ENCODE measurements at places on chromosomes 7 and 10.

DNA sequence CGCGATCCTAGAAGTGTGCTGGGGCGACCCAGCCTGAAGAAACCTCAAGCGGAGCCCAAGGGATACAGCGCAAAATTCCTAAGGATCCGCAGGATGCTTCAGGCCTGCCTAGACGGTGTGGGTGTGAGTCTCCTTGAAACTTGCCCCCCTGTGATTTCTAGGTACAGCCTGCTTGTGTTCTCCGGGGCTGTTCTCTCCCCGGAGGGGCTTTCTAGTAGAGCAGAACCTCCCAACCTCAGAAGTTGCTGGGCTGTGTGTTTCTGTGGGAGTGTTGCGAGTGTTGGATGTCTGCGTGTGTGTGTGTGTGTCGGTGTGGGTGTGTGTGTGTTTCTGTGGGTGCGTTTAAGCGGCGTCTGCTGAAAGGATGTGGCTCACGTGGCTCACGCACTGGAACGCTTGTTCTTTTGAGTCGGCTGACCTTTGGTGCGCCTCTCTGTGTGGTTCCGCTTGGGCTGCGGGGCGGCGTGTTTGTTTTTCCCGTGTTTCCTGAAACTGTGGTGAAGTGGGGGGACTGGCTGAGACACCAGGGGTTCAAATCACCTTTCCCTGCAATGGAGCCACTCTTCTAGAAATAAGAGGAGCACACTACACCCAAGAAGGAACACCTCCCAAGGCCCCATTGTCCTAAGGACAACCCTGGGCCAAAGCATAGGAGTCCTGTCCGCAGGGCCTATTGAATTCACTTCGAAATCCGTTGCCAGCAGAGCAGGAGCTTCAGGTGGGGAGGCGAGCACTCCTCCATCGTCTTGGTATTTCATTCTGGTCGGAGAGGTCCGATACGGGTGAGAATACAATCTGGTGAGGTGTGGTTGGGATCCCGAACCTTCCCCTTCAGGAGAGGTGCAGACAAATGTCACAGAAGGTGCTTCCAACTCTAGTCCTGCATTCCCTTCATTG, 25.1 kb upstream of the ZNF273 start:
- DNase-seq, result no peak

GRCh38 chr10:100826661-100826982, 81.2 kb downstream of the PAX2 start:
- no peak for DNase-seq

DNA sequence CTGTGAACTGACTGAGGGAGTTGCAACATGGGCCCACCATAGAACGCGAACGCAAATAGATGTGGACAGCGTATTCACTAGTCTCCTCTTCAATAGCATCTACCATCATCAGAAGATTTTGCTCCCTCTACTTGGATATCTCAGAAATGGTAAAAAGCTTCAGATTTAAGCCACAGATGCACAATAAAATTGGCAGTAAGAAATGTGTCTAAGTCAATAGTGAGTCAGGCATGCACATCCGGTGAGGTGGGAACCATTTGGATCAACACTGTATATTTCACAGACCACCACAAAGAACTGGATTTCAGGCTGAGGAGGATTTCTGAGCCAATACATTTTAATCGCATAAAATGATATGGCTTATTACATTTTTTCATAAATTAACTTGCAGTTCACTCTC, 111.5 kb upstream of the ADAM12 start:
- DNase-seq, result no peak

- peak; percentile 67 for DNase-seq
Measured at GRCh38 chr10:34584164-34584563, 230.9 kb downstream of the PARD3 start.

GRCh38 chr10:53135213-53135896, 362.8 kb upstream of the MBL2 start:
- no peak for DNase-seq

DNA sequence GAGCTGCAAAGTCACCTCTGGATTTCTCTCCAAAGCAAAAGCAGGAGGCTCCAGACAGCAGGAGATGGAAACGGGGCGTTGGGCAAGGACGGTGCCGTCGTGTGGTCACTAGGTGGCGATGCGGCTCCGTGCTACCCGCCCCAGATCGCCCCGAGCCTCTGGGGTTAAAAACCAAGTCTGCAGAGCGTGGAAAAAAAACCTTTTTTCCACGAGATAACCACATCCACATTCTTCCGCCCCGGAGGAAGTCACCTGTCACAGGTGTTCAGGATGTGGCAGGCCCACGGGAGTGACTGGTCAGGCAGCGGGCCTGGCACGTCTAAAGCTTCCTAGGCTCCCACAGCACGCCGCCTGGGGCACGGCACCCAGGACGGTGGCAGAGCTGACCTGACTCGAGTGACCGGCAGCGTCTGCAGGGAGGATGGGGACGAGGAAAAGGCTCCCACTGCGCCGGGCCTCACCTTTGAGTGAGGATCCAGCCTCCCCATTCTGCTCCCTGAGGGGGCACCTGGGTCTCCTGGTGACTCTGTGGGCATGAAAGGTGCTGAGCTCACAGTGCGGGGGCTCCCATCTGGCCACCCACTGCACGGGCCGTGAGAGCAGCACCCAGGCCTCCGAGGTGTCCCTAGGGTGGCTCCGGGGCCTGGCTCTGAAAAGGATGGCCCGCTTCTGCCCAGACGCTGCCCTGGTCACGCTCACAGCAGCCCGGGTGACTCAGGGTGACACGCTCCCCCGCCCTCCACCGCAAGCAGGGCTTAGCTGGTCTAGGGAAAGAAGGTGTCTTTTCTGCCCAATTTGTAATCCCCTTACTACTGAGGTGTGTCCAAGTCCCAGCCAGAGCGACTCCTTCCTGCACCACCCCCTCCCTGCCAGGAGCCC, 71.3 kb upstream of the TNRC18 start:
- DNase-seq, result no peak

DNA sequence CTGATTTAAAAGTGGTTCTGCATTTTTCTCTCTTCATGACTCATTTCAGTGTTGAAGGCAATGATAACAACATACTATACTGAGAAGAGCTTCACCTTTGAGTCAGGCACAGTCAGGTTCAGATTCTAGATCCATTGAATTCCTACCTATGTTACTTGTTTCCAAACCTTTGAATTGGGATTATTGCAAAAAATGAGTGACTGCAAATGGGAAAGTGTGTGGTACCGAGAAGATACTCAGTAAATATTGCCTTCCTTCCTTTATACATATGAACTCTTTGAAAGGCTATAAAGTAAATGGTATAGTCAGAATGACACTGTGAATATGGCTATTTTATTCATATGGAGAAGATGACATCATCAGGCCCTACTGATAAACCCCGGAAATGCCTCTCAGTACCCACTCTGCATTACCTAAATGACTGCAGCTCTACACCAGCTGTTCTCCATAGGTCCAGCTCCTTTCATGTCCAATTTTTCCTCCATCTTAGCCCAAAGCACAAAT, 66.7 kb upstream of the FGL2 start:
- no peak for DNase-seq

GRCh38 chr7:114720725-114721124, 201.2 kb upstream of the MDFIC start:
- no peak for DNase-seq

- DNase-seq, result no peak
Measured at GRCh38 chr10:135132-135600, at the start of gene ZMYND11. Gene ZMYND11 (plus strand): TSS chr10:135455. CDS start chr10:180013, 44,558 bp downstream.

DNA sequence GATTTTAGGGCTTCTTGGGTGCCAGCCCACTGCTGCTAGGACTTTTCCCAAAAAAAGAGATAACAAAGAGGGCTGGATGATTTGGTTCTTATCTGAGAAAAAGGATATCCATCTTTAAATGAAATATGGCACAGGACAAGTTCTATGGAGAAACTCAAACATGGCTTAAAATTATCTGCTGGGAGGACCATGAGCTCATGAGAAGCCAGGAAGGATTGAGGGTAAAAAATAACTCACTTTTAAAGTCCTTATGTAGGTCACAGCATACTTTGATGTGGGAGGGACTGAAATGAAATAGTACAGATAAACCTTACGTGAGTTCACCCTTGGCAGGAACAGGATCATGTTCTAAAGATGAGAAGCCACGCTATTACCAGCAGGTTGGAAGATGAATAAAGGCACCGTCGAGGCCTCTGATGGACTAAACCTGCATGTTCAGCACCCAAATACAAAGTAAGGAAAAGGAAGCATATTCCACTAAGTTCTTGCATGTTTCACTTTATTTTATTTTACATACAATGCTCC, 369.2 kb upstream of the KLF6 start:
- no peak for DNase-seq

GRCh38 chr10:96306516-96306915, 2.3 kb downstream of the DNTT start:
- DNase-seq, result no peak

DNA sequence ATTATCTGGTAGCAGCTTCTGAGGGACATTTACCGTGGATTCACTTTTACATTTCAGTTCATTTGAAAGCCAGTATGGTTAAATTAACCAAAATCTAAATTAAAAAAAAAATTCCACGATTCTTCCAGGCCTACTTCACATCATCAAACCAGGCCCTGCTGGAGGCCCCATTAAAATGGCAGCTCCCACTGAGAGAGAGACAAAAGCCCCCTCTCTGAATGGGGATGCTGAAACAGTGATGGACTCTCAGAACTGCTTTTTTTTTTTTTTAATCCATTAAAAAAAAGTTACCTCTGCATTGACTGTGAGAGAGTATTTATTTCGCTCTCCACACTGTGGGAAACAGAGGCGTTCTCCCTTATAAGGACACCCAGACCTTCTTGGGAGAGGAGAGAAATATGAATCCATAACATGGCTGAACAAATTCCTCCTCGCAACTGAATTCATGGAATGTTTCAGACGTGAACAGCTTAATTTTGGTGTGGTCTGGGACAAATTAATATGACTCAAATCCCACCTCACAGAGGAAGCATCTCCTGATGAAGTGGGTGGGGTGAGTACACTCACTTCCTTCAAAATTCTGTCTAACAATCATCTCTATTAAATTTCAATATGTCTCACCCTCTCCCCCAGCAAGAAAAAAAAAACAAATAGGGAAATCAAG, 73.5 kb downstream of the SAMD9 start:
- peak; percentile 85 for DNase-seq

DNA sequence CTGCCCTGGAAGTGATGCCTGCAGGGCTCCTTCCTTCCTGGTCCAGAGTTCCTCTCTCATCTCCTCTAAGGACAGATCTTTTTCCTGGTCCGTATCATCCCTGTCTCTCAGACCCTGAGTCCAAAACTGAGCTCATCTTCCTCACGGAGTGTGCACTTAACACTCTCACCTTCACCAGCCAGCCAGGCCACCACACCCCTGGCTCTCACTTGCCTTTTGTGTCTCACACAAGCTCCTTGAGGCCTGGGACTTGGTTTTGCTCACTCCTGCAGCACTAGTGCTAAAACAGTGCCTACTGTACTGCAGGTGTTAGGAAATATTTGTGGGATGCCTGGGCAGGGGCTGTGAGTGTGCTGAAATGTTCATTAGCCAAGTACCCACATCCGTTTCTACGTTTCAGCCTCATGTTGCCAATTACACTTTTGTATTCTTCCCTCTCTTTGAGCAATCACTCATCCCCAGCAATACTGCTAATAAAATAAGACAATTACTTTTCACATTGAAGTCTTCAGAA, 21.4 kb upstream of the PARP12 start:
- no peak for DNase-seq

GRCh38 chr7:37289781-37290180, 158.9 kb downstream of the ELMO1 start:
- DNase-seq, result no peak

GRCh38 chr7:92058899-92059298, 75.4 kb downstream of the CYP51A1 start:
- no peak for DNase-seq

DNA sequence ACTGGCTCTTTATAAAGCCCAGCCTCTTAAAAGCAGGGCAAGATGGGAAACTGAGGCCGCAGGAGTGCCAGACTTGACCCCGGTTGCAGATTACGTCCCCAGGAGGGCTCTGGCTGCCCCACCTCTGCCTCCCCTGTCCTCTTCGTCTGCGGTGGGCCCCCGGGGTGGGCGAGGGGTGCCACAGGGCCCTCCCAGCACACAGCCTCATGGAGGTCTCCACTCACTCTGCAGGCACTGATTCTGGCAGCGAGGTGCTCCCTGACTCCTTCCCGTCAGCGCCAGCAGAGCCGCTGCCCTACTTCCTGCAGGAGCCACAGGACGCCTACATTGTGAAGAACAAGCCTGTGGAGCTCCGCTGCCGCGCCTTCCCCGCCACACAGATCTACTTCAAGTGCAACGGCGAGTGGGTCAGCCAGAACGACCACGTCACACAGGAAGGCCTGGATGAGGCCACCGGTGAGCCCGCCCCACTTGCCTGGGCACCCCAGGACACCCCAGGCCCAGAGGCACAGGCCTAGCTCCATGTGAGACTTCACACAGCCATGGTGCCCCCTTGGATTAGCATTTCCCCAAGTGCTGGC, 39.4 kb upstream of the SLC29A3 start:
- DNase-seq, result no peak

- DNase-seq, result no peak
Measured at GRCh38 chr7:135189221-135189662, 18.7 kb upstream of the CYREN start.

GRCh38 chr10:86755740-86756510, 494 bp upstream of the BMPR1A start:
- DNase-seq, result peak; percentile 42

DNA sequence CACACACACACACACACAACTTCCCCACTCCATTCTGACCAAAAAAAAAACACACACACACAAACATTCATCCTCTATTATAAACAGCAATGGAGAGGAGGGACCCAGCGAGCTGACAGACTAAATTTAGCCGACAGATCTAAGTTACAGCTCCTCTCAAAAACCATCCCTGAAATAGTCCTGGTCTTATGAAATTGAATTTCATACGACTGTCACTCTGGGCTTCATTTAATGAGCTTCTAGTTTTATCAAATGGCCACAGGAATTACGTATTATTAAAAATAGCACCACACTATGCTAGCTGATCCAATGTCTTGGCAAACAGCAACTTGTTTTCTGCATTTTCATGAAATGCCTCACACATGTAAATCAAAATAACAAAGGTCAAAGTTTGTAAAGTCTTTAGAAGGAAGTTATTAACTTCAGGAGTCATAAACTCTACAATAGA, 131.3 kb upstream of the ASAH2 start:
- DNase-seq, result no peak

- DNase-seq, result no peak
Measured at GRCh38 chr7:42926204-42926603, 5.8 kb downstream of the PSMA2 start.

DNA sequence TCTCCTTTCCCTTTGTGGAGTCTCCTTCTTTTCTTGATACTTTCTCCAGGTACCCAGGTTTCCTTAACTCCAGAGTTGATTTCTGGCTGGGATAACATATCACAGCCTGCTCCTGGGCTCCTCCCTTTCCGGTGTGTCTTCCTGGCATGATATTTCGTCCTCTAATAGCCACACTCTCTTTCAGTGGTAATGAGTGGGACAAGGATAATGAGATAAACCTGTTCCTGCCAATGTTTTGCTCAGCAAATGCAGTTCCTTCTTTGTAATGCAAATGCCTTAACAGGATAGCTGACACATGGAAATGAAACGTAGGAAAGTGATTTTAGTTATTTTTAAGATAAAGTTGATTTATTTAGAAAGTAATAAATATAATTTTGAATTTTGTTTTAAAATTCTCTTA, 168.6 kb downstream of the NRP1 start:
- DNase-seq, result no peak

GRCh38 chr10:44379907-44380306, 5.0 kb downstream of the CXCL12 start:
- DNase-seq, result no peak

Measured in non-pigmented ciliary epithelial cell (primary cell).